Activated CD4-positive, alpha-beta T cell treated with anti-CD3 and anti-CD28 coated beads, Interleukin-2, amount 10 ng/mL, durations not matched to agents 24 days and 14 days (primary cell): ENCODE measurements at places on chromosomes 4 and X. TPM values are rescaled to one million over a fixed set of nuclear protein-coding genes. Genes with fewer than 3 reads are reported as not detected.

DNA sequence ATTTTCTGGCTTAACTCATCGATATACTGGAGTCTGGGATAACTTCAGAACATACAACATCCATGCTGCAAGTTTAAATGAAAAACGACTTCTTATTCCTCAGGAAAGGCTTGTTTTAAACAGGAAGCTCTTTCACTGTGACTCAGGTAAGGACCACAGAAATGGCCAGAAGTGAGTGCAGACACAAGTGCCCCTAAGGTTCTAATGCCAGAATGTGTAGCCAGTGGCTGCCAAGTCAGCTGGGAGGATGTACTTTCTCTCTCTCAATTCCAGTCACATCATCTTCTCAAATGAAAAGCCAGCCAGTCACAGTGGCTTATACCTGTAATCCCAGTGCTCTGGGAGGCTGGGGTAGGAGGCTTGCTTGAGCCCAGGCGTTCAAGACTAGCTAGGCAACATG, 144.6 kb downstream of the SH3KBP1 start:
- no peak for DNase-seq

GRCh38 chrX:49996474-49996873, 74.1 kb downstream of the CLCN5 start:
- DNase-seq, result no peak

DNA sequence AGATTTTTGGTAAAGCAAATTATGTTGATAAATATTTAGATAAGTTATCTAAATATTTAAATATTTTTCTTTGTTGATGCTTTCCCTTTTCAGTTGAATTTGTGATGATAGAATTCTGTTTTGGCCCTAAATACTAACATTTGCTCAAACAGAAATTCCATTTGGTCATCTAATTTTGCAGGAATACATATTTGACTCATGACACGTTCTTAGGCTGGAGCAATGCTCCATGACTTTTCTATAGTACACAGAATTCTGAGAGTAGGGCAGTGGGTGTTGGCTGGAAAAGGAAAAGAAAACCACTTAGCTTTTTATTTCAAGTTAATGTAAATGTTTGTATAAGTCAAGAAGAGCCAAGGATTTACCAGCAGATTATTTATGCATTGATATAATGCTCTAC, 58.6 kb upstream of the GK2 start:
- no peak for DNase-seq

- DNase-seq, result no peak
Measured at GRCh38 chrX:45668686-45669443, 468.2 kb upstream of the DIPK2B start.

- DNase-seq, result no peak
Measured at GRCh38 chr4:87498446-87498900, 30.7 kb downstream of the SPARCL1 start.

- no peak for DNase-seq
Measured at GRCh38 chr4:25002681-25003080, 28.1 kb downstream of the LGI2 start.

- no peak for DNase-seq
Measured at GRCh38 chrX:7965436-7965835, 38.2 kb upstream of the PNPLA4 start.

DNA sequence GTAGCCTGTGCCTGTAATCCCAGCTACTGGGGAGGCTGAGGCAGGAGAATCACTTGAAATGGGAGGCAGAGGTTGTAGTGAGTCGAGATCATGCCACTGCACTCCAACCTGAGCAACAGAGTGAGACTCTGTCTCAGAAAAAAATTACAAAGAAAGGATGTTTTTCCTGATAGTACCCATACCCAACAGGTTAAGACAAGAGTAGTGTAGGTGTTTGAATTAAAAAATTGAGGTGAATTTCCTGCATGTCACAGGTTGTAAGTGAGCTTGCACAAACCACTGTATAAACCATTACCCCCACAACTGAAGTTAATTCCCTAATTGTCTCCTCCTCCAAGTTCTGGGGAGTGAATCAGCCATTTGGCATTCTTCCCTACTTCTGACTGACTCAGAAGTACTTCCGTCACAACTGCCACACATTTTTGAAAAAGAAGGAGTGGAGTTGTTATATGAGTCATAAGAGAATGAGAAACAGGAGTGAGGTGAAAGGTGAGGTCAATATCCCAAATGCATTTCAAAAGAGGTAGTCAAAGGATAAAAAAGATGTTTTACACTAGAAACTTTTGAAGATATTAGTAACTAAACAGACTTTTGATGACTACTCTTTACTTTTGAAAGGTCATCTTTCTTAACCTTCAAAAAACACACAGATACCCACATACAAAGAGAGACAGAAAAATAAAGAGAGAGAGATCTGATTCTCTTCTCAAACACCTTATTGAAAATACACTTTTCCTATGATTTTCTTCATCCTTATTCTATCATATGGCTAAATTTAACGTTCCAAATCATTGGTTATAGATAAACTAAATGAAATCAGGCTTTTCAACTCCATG, 134.5 kb downstream of the BTC start:
- DNase-seq, result no peak

GRCh38 chr4:1839282-1839681, 16.7 kb downstream of the LETM1 start:
- no peak for DNase-seq

GRCh38 chr4:102518703-102519131, 17.6 kb downstream of the NFKB1 start:
- DNase-seq, result no peak

GRCh38 chr4:47686294-47686872, 151.5 kb downstream of the CORIN start:
- DNase-seq, result peak; percentile 88

GRCh38 chr4:26093551-26093950, 179.5 kb downstream of the SMIM20 start:
- DNase-seq, result no peak

GRCh38 chr4:122532766-122533165, 76.2 kb upstream of the IL2 start:
- no peak for DNase-seq

GRCh38 chr4:3801931-3802550, 35.9 kb downstream of the ADRA2C start:
- DNase-seq, result no peak

GRCh38 chr4:110224812-110225211, 26.4 kb upstream of the ELOVL6 start:
- DNase-seq, result no peak

GRCh38 chrX:79444694-79445210, 77.6 kb upstream of the ITM2A start:
- DNase-seq, result no peak

DNA sequence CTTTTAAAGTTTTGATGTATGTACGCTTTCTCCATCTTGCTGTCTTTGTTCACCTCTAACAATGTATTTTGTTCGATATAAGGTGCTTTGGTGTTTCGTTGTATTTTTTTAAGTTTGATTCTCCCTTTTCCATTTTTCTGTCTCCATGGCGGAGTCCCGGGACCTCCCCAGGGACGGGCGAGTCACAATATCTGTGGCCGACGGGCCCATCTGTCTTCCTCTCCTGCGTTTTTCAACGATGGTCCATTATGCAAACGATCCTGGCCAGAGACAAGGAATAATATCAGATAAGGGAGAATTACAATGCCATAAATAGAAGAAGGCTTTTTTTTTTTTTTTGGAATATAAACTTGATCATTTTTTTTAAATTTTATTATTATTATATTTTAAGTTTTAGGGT, 112.3 kb upstream of the SHOX start:
- DNase-seq, result no peak

GRCh38 chrX:95071621-95072020, 1397.6 kb downstream of the FAM133A start:
- DNase-seq, result no peak

GRCh38 chr4:86924811-86925210, 10.0 kb upstream of the AFF1 start:
- DNase-seq, result no peak

DNA sequence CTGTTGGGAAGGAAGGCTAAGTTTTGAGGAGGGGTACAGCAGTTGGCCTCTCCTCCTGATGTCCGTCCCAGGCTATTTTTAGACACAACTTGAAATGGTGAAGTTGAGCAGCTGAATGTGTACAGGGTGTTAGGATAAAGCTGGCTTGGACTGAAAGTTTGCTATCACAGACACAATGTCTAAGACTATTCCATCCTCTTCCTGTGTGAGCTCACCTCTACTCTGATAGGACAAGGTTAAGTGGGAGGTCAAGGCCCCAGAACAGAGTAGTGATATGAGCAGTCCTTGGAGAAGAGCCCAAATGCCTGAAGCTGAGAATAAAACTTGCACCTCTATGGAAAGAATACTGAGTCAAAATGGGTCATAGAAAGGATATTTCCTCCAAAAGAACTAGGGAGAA, 4.1 kb downstream of the ATP1B4 start:
- DNase-seq, result no peak

- no peak for DNase-seq
Measured at GRCh38 chrX:131792356-131792749, 230.7 kb upstream of the STK26 start.

GRCh38 chrX:37906357-37906756, 59.0 kb upstream of the DYNLT3 start:
- DNase-seq, result no peak

DNA sequence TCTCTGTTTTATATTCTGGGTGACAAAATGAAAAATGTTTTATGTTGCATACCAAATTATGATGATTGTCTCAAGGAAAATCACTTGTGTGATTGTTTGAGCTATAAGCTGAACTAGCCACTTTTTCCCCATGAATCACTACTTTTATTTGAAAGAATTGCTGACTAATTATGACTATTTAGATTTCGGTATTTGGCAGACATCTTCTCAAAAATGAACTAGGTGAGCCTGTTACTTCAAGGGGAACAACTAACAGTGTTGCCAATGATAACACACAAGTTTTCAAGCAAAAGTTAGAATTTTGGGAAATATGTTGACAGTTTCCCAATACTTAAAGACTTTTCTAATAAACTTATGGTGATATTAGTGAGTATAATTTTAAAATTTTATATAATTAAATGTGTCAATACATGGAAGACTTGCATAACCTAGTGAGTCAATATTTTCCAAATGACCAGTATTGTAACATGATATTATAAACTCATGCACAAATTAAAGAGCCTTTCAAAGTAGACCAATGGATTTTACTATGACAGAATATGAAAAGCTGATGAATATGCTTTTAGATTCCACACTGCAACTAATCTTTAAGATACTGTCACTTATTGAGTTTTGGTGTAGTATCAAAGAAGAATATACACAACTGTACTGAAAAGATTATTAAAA, 187.7 kb upstream of the GATB start:
- DNase-seq, result no peak

- no peak for DNase-seq
Measured at GRCh38 chr4:17173300-17173699, 274.9 kb upstream of the LDB2 start.

DNA sequence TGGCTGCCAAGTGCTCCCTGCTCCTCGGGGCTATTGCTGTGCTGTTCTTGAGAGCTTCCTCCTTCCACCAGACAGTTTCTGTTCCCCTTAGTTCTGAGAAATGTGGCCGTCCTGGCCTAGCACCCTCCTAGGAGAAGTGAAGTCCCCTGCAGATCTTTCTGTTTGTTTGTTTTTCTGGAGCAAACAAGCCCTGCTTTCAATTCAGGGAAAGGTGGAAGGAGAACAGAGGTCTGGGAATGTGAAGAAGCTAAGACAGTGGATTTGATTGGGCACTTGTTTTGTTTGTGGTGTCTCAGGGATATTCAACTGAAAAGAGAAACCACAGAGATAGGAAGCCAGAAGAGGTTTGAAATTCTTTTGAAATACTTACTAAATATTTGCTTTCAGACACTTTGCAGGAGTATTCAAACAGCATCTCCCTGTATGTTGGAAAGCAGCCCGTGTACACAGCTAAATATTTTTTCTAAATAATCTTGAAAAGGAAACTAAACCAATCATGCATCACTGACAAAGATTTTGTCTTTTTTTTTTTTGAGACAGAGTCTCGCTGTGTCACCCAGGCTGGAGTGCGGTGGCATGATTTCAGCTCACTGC, 36.5 kb upstream of the PPM1K start:
- DNase-seq, result peak; percentile 84

DNA sequence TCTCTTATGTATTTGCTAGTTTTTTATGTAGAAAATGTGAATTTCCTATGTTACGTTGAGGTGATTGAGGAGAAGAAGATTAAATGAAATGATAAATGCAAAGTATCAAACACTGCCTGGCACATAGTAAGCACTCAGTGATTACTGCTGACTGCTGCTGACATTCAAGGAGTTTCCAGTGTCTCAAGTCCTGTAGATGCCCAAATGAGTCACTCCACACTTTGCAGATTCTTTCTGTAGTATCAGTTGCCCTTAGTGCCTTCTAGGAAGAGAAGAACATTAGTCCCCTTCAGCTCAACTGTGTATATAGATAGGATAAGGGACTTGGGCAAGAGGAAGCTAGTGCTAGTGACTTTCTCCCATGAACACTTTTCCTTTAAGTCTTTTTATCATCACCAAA, 240.5 kb upstream of the TEX13A start:
- DNase-seq, result no peak

- DNase-seq, result no peak
Measured at GRCh38 chr4:39994406-39994805, 16.7 kb upstream of the PDS5A start.

GRCh38 chr4:75598390-75598789, 31.9 kb downstream of the CDKL2 start:
- DNase-seq, result no peak

DNA sequence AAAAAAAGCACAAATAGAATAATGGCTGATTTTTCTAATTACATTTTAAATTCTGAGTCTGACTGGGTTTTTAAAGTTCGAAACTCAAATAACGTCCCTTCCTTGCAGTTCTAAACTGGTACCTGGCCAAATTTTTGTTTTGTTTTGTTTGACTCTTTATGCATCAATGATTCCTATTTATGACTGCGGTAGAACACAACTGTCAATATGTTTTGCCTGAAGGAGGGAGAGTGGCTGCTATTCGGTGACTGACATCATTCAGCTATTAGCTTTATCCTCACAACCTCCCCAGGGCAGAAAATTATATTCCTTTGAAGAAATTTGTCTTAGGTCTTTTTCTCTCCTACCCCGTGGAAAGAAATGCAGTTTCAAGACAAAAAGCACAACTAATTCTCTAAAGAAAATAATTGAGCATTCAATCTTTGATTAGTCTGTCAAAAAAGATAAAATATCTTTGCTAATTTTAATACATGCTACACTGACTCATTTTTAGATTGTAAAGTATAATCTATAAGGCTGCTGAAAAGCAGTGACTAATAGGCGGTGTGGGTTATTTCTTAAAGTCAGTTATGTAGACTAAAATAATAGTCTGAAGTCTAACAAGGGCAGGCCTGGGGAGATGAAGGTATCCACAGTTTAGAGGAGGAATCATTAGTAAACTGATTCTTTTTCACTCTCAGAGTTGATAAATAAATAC, 61.9 kb downstream of the TMEM150C start:
- DNase-seq, result no peak

Gene GAB1
- total RNA-seq, result 0.65 and 0.76 TPM in 2 replicates

Gene SLC39A8
- 80.4 and 81.2 TPM in 2 replicates for total RNA-seq

Gene HPGD
- total RNA-seq, result 1.1 and 1.4 TPM in 2 replicates

Gene ODAPH
- total RNA-seq, result 0.43 and 0.47 TPM in 2 replicates

Gene DIPK2B
- not detected in 2 replicates for total RNA-seq

Gene EXOC1L
- not detected in 2 replicates for total RNA-seq

Gene STPG2
- not detected in 2 replicates for total RNA-seq

Gene TCEAL7
- total RNA-seq, result not detected in 2 replicates

Gene CENPU
- 71.7 and 75.5 TPM in 2 replicates for total RNA-seq

Gene PRKX
- 61.3 and 62.3 TPM in 2 replicates for total RNA-seq

Gene COL4A5
- total RNA-seq, result not detected in 2 replicates

Gene UGT2B10
- total RNA-seq, result not detected in 2 replicates

Gene MECP2
- total RNA-seq, result 55.1 and 58.8 TPM in 2 replicates

Gene SSX1
- not detected in 2 replicates for total RNA-seq

Gene SLC6A8
- total RNA-seq, result 3.5 TPM in 2 replicates

Gene CTAG1B
- not detected in 2 replicates for total RNA-seq

Gene SPOCK3
- not detected in 2 replicates for total RNA-seq

Gene CENPVL1
- not detected in 2 replicates for total RNA-seq

Gene TLR2
- 0.21 and 0.47 TPM in 2 replicates for total RNA-seq

Gene NEUROG2
- total RNA-seq, result 0.16 and 0.17 TPM in 2 replicates

Gene DSPP
- not detected in 2 replicates for total RNA-seq
